ENCODE measurements at places on chromosomes 6 and 20.
A peak's percentile ranks its signal among the peaks of the same experiment; 100 is the strongest.

GRCh38 chr20:55500130-55500529 lies 505.2 kb downstream of the CBLN4 start:
- DNase-seq: no peak

GRCh38 chr20:50469176-50469723 lies 40.9 kb upstream of the PTPN1 start:
- DNase-seq: no peak

DNA sequence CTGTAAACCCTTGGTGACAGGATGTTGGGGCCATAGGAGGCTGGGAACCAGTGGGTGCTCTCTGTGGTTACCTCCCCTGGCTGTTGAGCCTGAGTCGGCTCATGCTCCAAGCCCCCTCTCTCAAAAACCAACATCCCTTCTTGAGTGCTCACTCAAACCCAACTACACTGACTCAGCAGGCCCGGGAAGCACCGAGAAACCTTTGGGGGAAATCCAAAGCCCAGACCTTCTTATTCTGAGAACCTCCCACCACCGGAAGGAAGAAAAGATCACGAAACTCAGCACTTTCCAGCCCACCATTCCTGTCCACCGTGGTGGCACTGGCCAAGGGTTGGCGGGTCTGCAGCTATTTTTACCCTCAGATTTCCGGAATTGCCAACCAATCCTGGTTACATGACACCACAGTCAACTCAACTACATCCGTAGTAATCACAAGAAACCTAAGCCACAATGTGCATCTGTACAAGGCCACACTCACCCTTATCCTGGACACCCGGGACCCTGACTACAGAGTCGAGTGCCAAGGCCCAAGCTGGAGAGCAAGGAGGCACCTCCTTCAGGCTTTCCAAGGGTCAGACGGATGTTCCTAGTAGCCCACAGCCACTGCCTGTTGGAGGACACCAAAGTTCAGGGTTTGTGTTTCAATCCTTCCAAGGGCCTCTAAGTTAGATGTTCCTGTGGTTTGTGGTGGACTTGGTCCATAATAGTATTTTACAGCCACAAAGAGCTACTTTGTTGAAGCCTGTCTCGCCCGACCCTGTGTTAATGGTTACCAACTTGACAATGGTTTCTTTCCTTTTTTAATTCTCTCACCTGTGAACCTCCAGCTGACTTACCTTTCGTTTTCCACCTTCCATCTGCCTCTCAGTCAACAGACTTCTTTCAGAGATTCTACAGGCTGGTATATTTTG lies 317.0 kb downstream of the CDC5L start:
- no peak for DNase-seq

DNA sequence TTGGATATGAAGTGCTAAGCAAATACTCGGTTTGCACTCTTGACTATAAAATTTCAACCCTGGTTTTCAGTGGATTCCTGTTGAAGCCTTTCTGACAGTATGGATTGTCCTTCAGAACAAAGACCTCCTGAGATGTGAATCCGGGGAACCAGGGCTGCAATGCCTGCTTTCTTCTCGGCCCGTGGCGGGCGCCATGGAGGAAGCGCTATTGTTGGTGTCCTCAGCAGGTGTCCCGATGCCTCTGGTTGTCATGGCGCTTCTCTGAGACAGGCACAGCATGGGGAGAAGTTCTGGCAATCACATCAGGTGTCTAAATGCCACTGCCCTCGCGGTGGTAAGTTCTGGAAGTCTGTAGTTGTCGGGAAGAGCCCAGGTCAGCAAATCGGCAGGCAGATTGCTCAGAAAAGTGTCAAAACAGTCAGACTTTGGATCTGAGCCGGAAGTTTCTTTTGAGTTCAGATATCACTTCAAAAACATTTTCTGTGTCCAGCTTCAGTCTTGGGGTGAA lies 188.5 kb downstream of the CDH4 start:
- no peak for DNase-seq

DNA sequence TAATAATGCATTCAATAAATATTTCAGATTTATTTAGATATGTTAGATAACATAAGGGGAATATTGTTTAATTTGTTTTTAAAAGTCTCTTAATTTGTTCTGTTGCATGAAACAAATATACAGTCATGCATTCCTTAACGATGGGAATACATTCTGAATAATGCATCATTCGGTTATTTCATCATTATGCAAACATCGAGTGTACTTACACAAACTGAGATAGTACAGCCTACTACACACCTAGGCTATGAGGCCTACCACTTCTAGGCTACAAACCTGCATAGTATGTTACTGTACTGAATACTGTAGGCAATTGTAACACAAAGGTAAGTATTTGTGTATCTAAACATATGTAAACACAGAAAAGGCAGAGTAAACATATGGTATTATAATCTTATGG lies 118.7 kb downstream of the EPHA7 start:
- DNase-seq: peak; percentile 61

- no peak for DNase-seq
These were observed 169.5 kb upstream of the LAMA2 start for GRCh38 chr6:128713461-128713860.

- no peak for DNase-seq
These were observed 55.0 kb downstream of the NOX3 start for GRCh38 chr6:155400654-155400965.

DNA sequence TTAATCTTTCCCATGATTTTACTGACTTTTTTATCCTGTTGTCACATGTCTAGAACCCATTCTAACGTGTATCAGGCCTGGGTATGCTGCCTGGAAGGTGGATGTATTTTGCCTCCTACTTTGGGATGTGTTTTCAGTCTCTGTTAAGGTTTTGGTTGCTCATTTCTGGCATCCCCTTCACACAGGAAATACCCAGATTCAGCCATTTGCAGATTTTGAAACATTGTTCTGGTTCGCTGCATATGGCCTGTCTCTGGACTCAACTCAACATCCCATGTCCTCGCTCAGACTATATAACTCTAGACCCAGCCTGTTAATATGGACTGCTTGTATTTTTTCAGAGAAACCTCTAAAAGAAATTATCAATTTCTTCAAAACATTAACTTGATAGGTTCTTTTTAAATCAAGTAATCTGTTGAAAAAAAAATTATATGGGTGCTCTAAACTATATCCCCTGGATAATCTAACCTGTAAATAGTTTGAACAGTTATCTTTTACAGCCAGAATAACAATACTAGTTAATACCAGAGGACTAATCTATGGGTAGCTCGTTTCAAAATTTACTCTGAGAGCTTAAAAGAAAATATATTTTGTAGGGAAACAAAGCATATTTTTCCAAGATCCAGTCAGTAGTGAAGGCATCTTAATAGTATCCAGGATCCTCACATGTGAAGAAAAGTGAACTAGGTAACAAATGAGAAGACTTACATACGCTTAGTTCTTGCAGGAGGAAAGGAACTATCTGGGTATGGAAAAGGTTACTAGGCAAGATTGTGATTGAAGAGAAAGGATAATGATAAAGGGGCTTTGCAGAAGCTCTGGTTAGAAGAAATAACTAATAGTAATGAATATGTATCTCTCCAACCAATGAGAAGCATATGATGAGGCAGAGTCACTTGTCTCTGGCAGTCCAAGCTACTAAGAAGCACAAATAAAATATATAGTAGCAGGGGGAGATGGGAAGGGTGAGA lies 23.4 kb upstream of the HLA-DQB1 start:
- no peak for DNase-seq

- DNase-seq: no peak
These were observed 154.4 kb upstream of the PREP start for GRCh38 chr6:105557291-105557690.

DNA sequence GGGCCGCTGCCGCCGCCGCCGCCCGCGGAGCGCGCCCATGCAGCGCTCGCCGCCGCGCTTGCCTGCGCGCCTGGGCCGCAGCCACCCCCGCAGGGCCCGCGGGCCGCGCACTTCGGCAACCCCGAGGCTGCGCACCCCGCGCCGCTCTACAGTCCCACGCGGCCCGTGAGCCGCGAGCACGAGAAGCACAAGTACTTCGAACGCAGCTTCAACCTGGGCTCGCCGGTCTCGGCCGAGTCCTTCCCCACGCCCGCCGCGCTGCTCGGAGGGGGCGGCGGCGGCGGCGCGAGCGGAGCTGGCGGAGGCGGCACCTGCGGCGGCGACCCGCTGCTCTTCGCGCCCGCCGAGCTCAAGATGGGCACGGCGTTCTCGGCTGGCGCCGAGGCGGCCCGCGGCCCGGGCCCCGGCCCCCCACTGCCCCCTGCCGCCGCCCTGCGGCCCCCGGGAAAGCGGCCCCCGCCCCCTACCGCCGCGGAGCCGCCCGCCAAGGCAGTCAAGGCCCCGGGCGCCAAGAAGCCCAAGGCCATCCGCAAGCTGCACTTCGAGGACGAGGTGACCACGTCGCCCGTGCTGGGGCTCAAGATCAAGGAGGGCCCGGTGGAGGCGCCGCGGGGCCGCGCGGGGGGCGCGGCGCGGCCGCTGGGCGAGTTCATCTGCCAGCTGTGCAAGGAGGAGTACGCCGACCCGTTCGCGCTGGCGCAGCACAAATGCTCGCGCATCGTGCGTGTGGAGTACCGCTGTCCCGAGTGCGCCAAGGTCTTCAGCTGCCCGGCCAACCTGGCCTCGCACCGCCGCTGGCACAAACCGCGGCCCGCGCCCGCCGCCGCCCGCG lies 730 bp downstream of the INSM1 start:
- DNase-seq: no peak

DNA sequence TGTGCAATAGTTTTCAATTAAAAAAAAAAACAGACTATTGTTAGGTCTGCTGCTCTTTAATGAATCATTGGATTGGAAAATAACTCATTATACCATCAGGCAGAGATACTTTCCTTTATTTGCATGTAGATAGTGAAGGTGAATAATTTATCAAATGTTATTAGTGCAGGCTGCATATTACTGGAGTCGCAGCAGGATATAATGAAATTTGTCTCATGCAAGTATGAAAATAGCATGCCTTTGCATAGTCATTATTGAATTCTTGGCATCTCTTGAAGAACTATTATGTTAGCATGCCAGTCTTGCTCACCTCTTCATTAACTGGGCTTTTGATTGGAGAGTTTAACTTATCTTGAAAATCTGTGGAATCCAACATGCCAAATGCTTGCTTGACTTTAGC lies 241.7 kb downstream of the CDKAL1 start:
- no peak for DNase-seq

GRCh38 chr20:21302664-21303060 lies 469 bp upstream of the XRN2 start:
- no peak for DNase-seq

DNA sequence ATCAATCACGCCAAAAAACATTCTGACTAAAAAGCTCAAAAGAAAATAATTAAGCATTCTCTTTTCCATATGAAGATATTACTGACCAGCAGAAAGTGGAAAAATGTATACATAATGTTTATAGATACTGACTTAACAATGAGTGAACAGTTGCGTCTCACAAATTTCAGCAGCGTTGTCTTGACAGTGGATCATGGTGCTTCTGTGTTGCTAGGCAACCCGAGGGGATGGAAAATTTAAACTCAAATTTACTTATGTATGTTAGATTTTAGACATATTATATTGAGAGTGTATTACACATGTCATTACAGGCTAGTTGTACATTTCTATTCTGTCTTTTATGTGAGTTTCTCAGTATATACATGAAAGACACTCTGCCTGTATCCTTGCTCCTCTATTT lies 110.2 kb downstream of the LAMA2 start:
- no peak for DNase-seq

DNA sequence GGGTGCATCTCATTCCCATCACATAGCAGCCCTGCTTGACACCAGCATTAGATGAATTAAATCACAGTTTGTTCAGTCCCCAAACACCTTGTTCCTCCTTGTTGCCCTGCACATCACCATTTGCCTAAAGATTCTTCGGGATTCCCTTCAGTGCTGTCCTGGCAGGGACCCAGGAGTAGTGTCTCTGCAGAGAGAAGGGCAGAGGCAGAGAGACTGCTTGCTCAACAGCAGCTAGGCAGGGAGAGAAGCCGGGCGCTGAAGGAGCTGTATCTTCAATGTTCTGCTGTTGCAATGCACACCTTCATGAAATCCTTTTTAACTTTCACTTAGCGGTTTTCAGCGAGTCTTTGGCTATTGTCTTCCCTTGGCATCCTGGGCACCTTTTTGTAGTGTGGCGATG lies 362.9 kb downstream of the FARS2 start:
- no peak for DNase-seq

DNA sequence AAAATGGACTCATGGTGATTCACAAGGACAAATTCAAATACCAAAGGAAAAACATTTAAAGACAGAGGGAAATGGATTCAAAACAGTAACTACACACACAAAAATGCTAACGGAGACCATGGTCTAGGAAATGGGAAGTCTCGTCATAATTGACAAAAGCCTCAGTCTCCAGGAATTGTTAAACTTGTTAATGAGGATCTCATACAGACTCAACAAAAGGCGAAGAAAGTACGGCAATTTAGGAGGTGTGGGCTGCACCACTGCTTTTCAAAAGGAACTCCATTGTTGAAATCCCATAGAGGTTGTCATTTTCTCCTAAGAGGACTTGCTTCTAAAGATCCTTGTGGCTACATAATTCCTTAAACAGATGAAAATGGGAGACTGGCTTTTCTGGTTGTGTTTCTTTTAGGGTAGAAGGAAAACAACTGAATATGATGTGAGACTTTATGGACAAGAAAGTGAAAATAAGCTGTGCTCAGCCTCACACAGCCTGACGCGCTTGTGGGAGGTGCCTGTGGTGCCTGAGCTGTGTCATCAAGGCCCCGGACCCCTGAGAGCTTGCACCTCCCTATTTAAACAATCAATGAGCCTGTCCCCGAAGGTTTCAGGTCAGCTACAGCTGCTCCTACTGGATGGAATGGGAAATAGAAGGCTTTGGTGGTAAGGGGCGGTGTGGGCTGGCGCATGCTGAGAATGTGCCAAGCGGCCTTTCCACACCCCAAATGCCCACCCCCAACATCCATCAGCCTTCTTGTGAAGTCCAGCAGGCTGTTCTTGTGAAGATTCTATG lies 2.5 kb upstream of the CLDN20 start:
- DNase-seq: no peak

DNA sequence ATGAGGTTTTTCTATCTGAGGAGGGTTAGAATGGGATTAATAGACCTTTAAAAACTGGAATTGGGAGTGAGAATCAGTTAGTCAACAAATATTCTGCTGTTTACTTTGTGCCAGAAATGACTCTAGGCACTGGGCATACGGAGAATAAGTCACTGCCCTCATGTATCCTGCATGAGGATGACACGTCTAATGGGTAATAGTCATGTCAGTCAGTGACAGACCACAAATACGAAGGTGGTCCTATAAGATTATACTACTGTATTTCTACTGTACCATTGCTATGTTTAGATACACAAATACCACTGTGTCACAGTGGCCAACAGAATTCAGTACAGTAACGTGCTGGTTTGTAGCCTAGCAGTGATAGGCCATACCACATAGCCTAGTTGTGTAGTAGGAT lies 30.7 kb downstream of the ZFAND3 start:
- no peak for DNase-seq

DNA sequence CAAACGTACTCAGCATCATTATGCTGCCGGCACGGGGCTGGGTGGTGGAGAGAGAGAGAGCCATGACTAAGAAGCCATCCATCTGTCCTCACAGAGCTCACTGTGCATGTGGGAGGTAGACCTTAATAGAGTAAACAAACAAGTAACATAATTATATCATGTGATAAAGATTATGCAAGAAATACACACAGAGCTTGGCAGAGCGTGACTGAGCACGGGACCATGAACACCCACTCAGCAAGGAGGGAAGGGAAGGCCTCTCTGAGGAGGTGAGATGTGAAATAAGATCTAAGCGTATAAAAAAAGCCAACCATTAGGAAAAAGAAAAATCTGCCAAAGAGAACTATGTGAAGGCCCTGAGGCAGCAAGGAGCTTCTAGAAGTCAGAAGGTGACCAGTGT lies 207.5 kb downstream of the PTPRT start:
- DNase-seq: no peak

GRCh38 chr6:137968901-137969300 lies 101.8 kb downstream of the TNFAIP3 start:
- DNase-seq: no peak
